ENCODE measurements at places on chromosomes 13 and 19.
A peak's percentile ranks its signal among the peaks of the same experiment; 100 is the strongest.

DNA sequence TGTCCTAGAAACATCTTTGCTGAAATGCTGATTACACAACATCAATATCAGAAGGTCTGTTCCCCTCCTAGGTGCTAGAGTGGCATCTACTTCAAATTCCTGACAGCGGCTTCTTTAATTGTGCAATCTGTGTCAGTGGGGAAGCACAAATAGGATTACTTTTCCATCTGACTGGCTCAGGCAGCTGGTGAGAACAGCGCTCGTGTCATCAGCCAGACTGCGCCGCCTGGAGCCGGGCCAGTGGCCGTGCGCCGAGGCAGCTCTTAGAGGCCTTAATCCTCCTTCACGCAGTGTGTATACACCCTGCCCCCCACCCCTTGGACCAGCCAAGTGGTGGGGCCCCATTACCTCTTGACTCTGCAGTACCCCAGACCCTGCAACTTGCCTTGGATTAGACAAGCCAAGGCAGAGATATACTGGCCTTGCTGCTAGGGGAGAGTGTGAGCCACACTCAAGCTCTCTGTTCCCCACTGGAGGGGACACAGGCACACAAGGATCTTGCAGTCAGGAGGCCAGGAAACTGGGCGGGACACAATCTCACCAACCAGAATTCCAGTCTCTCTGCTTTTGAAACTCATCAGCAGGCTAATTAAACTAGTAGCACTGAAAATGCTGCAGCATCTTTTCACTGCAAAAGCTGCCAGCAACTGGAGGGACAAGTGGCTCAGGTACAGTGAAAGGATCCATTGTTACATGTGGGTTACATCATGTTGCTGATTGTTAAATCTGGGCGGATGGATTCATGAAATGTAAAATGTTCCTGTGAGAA lies 48.9 kb upstream of the EPHX3 start:
- peak; percentile 80 for DNase-seq

GRCh38 chr13:22961835-22962537 lies 218.8 kb upstream of the SGCG start:
- no peak for DNase-seq

GRCh38 chr13:113980489-113981064 lies 6.7 kb upstream of the C13orf46 start:
- no peak for DNase-seq

DNA sequence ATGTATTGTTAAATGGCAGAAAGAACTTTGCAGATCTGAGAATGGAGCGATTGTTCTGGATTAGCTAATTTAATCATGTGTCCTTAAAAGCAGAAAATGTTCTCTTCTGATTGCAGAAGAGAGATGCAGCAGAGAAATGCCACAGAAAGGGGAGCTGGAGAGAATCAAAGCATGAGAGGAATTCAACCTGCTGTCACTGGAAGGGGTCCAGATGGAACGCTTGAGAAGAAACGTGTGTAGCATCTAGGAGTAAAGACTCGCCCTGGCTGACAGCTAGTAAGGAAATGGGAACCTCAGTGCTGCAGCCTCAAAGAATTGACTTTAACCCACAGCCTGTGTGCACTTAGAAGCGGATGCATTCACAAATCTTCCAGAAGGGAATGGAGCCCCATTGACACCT lies 502.8 kb downstream of the KLF12 start:
- DNase-seq: no peak

DNA sequence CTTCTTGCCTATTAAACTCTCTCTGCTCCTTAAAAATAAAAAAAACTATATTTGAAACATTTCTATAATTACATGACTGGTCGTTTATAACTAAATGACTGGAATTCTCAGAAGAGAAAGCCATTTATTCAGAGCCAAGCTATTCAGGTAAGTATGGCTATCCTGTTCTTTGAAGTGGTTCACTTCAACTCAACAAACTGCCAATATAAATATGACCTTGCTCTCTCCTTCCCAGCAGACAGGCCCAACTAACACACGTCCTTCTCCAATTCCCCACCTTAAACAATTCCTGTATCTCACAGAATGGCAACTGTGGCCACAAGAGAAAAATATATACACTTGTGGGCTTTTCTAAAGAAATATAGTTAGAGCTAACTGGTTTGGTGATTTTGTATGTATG lies 153.9 kb downstream of the MIPEP start:
- DNase-seq: no peak

- DNase-seq: peak; percentile 91
These were observed 42.8 kb downstream of the GAS6 start for GRCh38 chr13:113820813-113821651.

- no peak for DNase-seq
These were observed 93.9 kb downstream of the KDM4B start for GRCh38 chr19:5062799-5063198.

- DNase-seq: no peak
These were observed 1.2 kb upstream of the BABAM1 start for GRCh38 chr19:17266026-17266425.

DNA sequence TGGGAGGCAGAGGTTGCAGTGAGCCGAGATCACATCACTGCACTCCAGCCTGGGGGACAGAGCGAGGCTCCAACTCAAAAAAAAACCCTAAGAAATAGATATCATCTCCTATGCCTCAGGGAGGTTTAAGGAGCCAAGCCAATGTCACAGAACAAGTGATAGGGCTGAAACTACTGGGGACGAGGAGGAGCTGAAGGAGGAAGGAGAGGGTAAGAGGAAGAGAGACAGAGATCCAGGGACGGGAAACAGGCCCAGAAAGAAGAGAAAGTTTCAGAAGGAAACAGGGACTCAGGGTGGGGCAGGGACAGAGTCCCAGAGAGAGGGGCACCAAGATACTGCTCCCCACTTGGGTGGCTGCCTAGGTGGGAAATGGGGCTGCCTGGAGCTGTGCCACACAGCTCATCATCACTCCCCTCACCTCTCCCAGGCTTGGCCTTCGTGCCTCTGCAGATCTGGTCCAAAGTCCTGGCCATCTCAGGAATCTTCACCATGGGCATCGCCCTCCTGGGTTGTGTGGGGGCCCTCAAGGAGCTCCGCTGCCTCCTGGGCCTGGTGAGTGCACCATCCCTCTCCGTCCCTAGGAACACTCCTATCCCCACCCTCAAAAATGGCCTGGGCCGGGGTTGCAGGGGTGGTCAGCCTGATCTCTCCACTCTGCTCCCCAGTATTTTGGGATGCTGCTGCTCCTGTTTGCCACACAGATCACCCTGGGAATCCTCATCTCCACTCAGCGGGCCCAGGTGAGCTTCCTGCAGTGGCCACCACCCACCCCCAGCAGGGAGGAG lies 1.5 kb downstream of the CD37 start:
- DNase-seq: no peak

GRCh38 chr19:55621205-55621672 lies 3.1 kb downstream of the ZNF784 start:
- DNase-seq: no peak

GRCh38 chr13:100443278-100443997 lies 145.2 kb downstream of the GGACT start:
- DNase-seq: no peak

DNA sequence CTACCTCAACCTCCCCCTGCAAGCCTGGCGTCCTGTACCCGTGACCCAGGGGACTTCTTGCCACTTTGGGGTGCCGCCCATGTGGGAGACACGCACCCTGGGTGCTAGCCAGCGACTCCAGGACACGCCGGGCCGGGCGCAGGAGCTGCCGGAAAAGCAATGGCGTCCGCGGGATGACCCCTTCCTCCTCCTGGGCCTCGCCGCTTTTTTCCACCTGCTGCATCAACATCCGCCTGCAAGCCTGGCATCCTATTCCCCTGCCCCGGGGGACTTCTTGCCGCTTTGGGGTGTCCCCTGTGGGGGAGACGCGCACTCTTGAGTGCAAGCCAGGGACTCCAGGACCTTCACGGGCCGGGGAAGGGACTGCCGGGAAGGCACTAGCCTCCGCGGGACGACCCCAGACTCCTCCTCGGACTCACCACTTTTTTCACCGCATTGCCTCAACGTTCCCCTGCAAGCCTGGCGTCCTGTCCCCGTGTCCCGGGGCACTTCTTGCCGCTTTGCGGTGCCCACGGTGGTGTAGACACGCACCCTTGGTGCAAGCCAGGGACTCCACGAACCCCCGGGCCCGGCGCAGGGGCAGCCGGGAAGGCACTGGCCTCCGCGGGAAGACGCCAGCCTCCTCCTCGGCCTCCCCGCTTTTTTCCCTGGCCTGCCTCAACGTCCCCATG lies 237.8 kb downstream of the TUBA3C start:
- DNase-seq: no peak

DNA sequence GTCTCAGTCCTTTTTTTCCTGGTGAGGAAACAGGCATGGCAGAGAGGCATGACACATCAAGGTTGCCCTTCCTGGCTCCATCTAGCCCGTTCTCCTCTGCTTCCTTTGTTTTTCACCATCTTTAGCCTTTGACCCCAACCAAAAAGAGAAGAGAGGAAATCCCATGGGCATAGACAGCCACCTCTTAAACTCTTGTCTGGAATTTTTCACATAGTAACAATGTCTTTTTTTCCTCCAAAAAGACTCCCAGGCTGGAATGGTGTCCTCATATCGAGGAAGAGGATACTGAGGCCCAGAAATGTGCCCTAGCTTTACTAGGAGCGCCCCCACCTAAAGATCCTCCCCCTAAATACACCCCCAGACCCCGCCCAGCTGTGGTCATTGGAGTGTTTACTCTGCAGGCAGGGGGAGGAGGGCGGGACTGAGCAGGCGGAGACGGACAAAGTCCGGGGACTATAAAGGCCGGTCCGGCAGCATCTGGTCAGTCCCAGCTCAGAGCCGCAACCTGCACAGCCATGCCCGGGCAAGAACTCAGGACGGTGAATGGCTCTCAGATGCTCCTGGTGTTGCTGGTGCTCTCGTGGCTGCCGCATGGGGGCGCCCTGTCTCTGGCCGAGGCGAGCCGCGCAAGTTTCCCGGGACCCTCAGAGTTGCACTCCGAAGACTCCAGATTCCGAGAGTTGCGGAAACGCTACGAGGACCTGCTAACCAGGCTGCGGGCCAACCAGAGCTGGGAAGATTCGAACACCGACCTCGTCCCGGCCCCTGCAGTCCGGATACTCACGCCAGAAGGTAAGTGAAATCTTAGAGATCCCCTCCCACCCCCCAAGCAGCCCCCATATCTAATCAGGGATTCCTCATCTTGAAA lies at the start of gene GDF15:
Gene GDF15 (plus strand): TSS at position 484 of the 868 bp plus-strand sequence. CDS start 32 bp downstream, at position 516.
- peak; percentile 83 for DNase-seq

DNA sequence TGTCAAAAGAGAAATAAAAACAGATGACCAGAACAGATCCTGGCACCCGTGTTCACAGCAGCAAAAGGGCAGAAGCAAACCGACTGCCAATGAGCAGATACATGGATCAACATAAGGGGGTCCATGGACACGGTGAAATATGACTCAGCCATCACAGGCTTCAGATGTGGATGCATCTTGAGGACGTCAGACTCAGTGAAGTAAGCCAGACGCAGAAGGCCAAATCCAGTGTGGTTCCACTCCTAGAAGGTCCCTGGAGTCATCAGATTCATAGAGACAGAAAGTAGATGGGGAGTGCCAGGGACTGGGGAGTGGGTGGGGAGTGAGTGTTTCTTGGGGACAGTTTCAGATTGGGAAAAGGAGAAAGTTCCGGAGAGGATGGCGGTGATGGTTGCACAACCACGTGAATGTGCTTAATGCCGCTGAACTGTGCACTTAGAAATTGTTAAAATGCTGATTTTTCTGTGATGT lies 28.8 kb upstream of the SEMA6B start:
- DNase-seq: no peak
